ENCODE measurements at places on chromosomes 3 and 15.

DNA sequence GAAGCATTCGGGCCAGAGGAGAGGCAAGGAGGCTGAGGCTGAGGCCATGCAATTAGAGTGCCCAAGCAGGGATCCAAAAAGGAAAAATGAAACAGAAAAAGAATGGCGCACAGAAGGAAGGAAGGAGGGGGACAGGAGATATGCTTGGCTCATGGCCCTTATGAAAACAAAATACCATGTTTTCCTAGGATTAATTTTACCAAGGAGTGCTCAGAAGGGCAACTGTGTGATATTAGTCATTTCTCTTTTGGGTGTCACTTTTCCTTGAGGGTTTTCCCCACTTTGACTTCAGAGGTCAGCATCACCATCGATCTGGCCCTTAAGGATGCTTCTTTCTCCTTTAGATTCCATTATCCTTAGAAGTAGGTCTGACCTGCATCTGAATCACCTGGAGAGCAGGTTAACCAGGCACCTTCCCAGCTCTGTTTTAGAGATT lies 1.4 kb downstream of the PARP14 start:
- no peak for DNase-seq

GRCh38 chr3:170128977-170129431 lies 52.5 kb downstream of the PHC3 start:
- no peak for DNase-seq

DNA sequence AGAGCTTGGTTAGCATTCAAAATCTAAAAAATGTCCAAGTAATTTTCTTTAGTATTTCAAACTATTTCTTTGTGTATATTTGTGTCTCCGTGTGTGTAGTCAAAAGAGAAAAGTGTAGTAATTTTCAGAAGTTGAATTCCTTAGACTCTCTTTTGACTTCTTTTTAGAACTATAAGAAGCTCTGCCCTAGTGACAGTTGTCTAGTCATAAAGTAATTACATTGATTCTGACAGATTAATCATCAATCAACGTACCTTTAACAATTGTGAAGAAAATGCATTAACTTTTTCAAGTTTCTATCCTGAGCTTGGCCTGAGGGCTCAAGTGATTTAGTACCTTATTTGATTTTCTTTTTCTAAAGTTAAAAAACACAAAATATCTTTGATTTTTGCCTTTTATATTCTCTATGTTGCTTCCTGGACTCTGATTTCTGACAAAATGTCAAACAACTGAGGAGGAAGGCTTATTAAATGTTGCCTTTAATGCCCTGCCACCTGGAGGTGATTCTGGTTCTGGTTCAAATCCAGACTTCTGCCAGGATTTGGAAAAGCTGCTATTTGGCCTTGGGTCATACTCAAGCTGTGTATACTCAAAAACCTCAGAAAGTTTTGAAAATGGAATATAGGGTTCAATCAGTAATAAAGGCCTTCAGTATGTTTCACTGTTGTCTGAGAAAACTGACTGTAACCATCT lies 653.6 kb downstream of the NSUN3 start:
- no peak for DNase-seq

DNA sequence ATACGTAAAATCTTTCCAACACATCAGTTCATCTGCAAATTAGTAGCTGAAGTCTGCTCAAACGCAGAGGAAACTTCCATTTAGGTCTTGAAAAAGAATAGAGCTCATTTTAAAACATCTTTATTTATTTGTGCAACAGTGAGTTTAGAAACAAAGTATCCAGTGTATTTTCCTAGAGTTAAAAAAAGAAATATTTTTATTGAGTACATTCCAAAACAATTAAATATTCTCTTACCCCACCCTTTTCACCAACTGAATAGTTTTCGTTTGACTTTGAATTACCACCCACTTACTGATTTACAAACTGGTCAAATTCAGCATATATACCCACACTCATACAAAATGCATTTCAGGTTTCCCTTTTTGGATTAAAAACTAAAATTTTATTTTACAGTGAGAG lies 104.7 kb downstream of the ZBTB20 start:
- DNase-seq = no peak

- DNase-seq = no peak
These were observed 380.7 kb downstream of the NLGN1 start for GRCh38 chr3:173778251-173778650.

DNA sequence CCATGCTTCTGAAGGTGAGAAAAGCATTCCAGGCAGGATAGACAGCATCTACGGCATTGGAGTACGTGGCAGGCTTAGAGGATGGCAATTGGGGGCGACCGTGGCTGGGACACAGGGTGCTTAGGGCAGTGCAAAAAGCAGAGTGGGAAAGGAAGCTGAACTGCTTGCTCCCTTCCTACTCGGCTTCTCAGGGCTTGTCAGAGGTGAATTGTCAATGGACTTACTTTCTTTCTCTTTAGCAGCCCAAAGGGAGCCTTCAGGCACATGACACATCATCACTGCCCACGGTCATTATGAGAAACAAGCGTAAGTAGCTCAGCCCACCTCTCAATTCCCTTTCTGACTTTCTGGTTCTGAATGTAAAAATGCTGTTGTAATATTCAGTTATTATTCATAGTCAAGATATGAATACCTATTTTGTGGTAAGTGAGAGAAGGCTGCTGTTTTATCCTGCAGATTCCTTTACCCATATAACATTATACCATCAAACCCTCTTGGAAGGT lies 84.3 kb downstream of the KLHL25 start:
- DNase-seq = no peak

- DNase-seq = no peak
These were observed 66.0 kb upstream of the SLC2A2 start for GRCh38 chr3:171092467-171092911.

- DNase-seq = no peak
These were observed 2.2 kb upstream of the IL17RC start for GRCh38 chr3:9914559-9915253.

GRCh38 chr15:99508311-99508645 lies 57.5 kb upstream of the MEF2A start:
- no peak for DNase-seq

DNA sequence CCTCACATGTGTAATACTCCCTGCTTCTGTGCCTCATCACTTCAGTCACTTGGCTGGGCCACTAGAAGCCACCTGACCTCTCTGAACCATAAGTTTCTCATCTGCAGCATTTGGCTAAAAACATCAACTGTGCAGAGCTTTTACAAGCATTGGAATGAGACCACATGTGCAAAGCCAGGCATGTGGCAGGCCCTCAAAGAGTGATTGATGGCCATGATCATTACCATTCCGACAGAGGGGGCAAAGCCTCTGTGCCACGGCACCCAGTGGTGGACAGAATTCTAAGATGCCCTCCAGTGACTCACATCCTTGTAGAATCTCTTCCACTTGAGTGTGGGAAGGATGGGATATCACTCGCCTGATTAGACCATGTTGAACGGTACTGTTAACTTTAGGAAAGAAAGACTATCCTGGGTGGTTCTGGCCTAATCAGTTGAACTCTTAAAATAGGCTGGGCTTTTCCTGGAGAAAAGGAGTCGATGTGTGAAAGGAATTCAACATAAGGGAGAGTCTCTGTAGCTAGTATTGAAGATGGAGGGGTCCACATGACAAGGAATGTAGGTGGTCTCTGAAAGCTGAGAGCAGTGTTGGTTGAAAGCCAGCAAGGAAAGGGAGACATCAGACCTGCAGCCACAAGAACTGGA lies 13.5 kb downstream of the CDCP1 start:
- no peak for DNase-seq

- peak; percentile 34 for DNase-seq
These were observed 77.7 kb downstream of the OCA2 start for GRCh38 chr15:28021281-28022039.

DNA sequence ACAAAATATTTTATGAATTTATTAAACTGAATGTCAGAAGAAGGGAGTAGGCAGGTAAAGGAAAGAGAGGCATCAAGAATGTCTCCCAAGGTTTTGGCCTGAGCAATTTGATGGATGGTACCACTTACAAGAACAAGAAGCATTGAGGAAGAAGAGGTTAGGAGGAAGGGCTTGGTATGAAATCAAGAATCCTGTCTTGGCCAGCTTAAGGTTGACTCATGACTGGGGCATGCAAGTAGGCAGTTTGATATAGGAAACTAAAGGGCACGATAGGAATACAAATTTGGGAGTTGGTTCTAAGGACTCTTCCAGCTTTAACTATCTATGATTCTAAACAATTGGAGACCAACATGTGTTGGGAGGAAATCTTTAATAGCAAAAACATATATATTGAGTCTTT lies 79.1 kb downstream of the NTRK3 start:
- DNase-seq = no peak

DNA sequence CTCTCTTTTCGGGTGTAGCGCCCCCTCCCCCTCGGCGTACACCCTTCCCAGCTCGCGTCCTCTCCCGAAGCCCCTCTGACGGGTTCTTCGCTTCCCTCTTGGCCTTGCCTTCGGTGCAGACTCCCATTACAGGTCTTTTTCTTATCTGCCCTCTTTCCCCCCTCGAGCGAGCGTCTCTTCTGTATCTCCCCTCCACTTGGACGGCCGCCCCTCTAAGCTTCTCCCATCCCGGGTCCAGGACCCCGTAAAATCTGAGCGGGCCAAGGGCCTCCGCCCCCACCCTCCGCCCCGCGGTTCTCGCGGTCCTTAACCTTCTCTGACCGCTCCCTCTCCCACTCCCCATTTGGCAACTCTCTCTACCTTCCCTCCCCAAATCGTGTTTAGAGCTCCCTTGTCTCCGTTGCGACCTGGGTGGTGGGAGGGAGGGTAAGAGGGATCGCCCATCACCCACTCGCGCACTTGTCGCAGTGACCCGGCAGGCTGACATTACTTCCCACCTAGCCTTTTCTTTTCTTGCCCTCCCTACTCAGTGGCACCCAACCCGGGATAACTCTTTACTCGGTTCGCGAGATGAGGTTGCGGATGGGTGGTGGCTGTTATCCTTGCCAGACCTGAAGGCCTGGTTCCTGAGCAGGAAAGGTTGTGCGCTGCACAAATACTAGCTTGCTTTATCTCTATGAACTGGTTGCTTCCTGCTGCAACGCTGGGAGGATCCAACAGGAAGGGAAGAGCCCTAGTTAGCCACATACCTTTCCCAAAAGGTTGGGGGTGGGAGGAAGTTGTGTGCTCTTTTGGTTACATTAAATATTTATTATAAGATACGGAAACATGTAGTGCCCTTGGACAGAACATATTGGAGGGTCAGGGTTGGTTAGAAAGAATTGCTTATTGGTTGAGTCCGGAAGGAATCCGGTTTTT lies 922 bp downstream of the RAB11A start:
- DNase-seq = peak; percentile 29

DNA sequence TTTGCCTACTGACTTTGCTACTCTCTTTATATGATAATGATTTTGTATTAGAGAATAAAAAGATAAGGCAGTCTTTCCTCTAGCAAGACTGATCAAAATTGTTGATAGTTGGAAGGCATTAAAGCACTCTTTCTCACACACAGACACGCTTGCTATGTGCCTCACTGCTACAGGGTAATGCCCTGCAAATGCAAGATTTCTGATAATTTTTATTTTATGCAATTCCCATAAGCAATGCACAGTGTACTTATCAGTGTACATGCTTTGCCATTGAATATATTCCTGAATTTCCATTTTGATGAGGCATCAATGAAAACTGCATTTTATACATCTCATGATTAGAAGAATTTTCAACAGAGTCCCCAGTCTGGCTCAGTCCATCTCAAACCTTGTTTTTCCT lies 263.2 kb downstream of the CHST2 start:
- DNase-seq = no peak

DNA sequence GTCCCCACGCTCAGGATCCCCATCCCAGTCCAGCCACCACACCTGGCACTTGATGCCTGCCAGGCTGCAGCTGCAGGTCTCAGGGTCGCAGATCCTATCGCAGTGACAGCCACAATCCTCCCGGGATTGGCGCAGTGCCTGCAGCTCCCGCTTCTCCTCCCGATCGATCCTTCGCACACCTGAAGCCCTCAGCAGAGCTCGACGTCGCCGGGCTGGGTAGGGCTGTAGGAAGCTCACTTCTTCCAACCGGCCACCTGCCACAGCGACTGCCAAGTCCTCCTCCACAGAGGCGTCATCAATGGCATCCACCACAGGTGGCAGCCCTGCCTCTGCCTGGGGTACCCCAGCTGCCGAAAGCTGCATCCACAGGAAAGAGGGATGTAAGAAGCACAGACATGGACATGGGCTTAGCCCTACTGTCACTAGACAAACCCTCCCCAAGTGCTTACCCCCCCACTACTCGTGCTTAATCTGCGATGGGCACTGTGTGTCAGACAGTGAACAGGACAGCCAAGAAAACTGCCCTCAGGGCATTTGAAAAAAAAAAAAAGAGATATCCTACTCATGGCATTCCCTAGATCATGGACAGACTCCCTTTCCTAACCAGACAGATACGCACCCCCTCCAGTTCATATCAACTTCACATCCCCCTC lies 9.2 kb downstream of the CSRNP1 start:
- no peak for DNase-seq

DNA sequence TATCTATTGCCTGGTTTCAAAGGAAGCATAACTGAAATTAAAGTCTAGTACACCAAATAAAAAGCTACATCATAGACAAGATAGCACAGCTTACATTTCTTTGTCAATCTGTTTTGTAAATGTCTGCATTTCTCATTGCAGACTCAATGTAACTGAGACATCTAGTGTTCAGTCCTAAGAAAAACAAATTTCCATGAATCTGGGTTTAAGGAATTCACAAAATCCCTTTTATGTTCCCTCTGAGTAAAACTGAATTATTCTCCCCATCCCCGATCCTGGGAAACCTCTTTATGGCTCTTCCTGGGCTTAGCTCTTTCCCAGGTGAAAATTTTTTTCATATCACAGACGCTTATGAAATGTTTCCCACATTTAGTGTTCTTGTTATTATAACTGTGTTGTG lies 21.6 kb upstream of the RASA2 start:
- no peak for DNase-seq

DNA sequence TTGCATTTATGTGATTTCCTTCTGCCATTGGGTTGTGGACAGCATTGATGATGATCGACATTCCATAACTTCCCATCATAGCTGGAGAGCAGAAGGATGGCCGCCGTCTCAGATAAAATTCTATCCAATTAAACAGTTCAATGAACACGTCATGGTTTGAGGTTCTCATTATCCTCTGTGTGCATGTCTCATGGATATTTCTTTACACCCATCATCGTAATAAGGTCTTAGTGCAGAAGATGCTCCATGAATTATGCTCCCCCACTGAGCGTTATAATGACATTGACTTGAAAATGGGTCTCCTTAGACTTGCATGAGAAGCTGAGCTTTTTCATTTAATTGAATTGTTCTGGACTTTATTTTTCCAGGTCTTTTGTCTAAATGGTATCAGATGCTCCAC lies 92.1 kb downstream of the TRIM42 start:
- DNase-seq = no peak

- DNase-seq = no peak
These were observed 77.4 kb upstream of the ANKRD28 start for GRCh38 chr3:15875016-15875689.

GRCh38 chr3:4758957-4759656 lies 220.1 kb upstream of the BHLHE40 start:
- no peak for DNase-seq

GRCh38 chr15:43151688-43152087 lies 18.3 kb downstream of the TMEM62 start:
- no peak for DNase-seq

Measured in heart right ventricle (tissue), 16 donors.